ENCODE measurements at places on chromosomes 12 and 14. TPM values are rescaled to one million over a fixed set of nuclear protein-coding genes. Genes with fewer than 3 reads are reported as not detected.

ST8SIA1 gene
- 34.0 TPM for polyA plus RNA-seq

GPR84 gene
- polyA plus RNA-seq, result 0.79 TPM

CCND2 gene
- polyA plus RNA-seq, result 57.4 TPM

ZDHHC22 gene
- polyA plus RNA-seq, result 45.4 TPM

GPRC5D gene
- 0.53 TPM for polyA plus RNA-seq

SYNE3 gene
- polyA plus RNA-seq, result 2.0 TPM

KCNK10 gene
- 15.3 TPM for polyA plus RNA-seq

GRCh38 chr14:67998834-67999233, 179.3 kb downstream of the RAD51B start:
- no peaks in the 10 kb centered on the region for H3K4me1 ChIP-seq
- H3K4me3 ChIP-seq, result no peak overlapping the region
- DNase-seq, result no peak
- H3K27ac ChIP-seq, result no peak overlapping the region

DNA sequence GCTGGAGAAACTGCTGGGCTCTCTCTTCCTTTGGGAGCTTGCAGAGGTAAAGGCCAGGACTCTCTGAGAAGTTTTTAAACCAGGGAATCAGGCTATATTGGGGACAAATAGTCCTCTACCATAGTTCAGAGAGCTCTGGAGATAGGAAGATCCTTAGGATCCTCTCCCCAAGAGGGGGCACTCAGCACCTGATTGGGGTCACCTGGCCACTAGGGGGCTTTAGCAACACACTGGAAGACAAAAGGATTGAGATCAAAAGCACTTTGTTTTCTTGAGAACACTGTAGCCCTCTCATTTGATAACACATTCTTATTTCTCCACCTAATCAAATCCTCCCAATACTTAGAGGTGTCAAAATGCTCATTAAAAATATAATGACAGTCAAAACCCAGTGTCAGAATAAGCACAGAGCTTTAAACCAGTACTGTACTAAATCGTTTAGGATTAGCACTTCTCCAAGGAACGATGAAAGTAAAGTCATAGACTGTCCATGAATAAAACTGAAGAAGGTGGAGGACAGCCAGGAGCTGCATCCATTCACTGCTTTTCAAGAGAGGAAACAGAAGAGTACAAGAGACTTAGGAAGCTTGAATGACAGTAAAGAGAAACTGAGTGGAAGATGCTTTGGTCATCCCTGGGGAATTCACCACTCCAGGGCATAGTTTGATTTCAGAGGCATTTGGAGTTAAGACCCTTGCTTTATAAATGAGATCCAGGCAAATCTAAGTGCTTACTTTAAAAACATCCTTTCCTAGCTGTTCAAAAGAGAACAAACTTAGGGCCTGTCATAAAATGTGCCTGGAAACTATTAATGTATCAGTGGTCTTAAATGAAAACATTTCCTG, 26.5 kb downstream of the BMP4 start:
- no peaks in the 10 kb centered on the region for H3K36me3 ChIP-seq
- H3K4me3 ChIP-seq, result no peak overlapping the region
- no peak overlapping the region for H3K27ac ChIP-seq
- DNase-seq, result no peak

- no peak overlapping the region for H3K4me3 ChIP-seq
- no peaks in the 10 kb centered on the region for H3K27me3 ChIP-seq
- no peak for DNase-seq
- H3K27ac ChIP-seq, result no peak overlapping the region
- no peaks in the 10 kb centered on the region for H3K4me1 ChIP-seq
These were observed 100.7 kb downstream of the ITPR2 start for GRCh38 chr12:26732005-26732908.

DNA sequence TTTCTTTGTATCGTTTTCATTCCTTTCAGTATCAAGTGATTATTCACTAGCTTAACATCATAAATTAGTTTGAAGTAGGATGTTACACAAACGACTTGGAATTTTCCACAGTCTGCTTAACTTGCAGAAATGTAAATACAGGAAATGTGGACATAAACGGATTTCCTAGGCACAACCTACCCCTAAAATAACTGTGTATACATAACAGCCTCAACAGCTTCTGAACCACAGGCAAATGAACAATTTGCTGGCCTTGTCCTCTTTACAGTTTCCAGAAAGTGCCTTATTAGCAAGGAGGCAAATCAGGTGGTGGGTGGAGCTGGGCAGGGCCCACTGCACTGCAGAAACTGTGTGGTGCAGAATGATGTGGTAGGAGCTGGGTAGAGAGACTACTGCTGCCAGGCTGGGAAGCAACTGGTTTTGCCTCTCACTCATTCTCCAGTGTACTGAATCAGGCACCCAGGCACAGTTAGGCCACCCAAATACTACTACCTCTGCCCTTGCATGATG, 14.1 kb downstream of the DRAM1 start:
- H3K4me3 ChIP-seq, result no peak overlapping the region
- no peaks in the 10 kb centered on the region for H3K4me1 ChIP-seq
- DNase-seq, result no peak

- peaks cover 3% of the 10 kb centered on the region for H3K27me3 ChIP-seq
- H3K36me3 ChIP-seq, result no peaks in the 10 kb centered on the region
- DNase-seq, result no peak
These were observed 1.4 kb downstream of the FIGNL2 start for GRCh38 chr12:51846911-51847642.

- no peaks in the 10 kb centered on the region for H3K27me3 ChIP-seq
- H3K36me3 ChIP-seq, result peaks cover 7% of the 10 kb centered on the region
- no peak for DNase-seq
- peaks cover 41% of the 10 kb centered on the region for H3K4me1 ChIP-seq
- H3K27ac ChIP-seq, result no peak overlapping the region
These were observed 861 bp upstream of the SLC48A1 start for GRCh38 chr12:47772094-47772660.

GRCh38 chr12:123614531-123614930, 12.6 kb downstream of the DDX55 start:
- H3K27me3 ChIP-seq, result no peaks in the 10 kb centered on the region
- no peak overlapping the region for H3K27ac ChIP-seq
- peaks cover 84% of the 10 kb centered on the region for H3K36me3 ChIP-seq
- H3K4me3 ChIP-seq, result no peak overlapping the region

GRCh38 chr12:88388566-88389540, 191.4 kb downstream of the KITLG start:
- no peaks in the 10 kb centered on the region for H3K36me3 ChIP-seq
- no peak overlapping the region for H3K27ac ChIP-seq
- H3K4me1 ChIP-seq, result no peaks in the 10 kb centered on the region
- no peak for DNase-seq
- H3K27me3 ChIP-seq, result no peaks in the 10 kb centered on the region
- H3K4me3 ChIP-seq, result no peak overlapping the region

- peak; percentile 31 for DNase-seq
- H3K4me1 ChIP-seq, result peaks cover 25% of the 10 kb centered on the region
- peak within 1 kb of the TSS; percentile 87 for H3K4me3 ChIP-seq
These were observed at the start of gene CLIP1 for GRCh38 chr12:122421821-122422729. Gene CLIP1 (minus strand): TSS chr12:122422669. CDS start chr12:122380452, 42,217 bp downstream.

GRCh38 chr12:53601296-53601847, 24.8 kb downstream of the ATF7 start:
- H3K27ac ChIP-seq, result no peak overlapping the region
- no peaks in the 10 kb centered on the region for H3K27me3 ChIP-seq
- no peak for DNase-seq
- peak overlapping the region; percentile 11 for H3K4me3 ChIP-seq

GRCh38 chr12:54215989-54216796, 27.4 kb upstream of the SMUG1 start:
- H3K27me3 ChIP-seq, result peaks cover 8% of the 10 kb centered on the region
- H3K4me3 ChIP-seq, result peak overlapping the region; percentile 24
- no peaks in the 10 kb centered on the region for H3K36me3 ChIP-seq
- DNase-seq, result no peak
- H3K4me1 ChIP-seq, result peaks cover 38% of the 10 kb centered on the region

DNA sequence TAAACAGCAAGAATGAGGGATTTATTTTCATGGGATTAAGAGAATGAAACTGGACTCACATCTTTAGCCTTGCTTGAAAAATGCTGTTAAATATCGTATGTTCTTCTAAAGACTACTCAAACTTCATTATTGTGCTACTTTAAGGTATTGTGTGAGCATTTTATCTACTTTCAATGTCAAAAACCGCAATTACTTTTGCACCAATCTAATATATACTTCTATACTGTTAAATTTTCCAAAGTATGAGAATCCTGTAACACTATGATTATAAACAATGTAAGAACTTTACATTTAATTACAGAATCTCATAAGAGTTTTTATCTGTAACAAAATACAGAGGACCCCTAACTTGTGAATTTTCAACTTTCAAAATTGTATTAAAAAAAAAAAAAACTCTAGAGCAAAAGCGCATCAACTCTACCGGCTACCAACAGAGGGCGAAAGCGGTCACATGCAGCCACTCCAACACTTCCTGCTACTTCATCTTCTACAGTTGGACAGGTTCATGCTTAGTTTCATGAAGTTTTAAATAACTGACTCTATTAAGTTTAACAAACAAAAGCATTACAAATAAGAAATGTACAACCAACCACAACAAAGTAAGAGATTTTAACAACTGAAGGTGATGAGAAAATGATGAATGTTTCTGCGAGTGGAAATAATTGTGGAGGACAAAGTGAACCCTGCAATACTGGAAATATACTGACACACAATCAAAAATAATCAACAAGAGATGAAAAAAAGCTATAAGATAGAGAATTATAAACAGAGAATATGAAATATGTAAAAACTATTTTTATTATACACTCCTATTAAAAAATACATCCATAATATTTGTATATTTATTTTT, 210.9 kb downstream of the MED13L start:
- no peak overlapping the region for H3K27ac ChIP-seq
- H3K4me3 ChIP-seq, result no peak overlapping the region
- H3K36me3 ChIP-seq, result no peaks in the 10 kb centered on the region
- no peak for DNase-seq
- H3K4me1 ChIP-seq, result peaks cover 2% of the 10 kb centered on the region
